ENCODE measurements at places on chromosomes 1 and 21.

GRCh38 chr1:168386949-168387586, 106.4 kb downstream of the TBX19 start:
- DNase-seq: peak; percentile 67

GRCh38 chr1:169326956-169327268, 40.7 kb downstream of the NME7 start:
- DNase-seq: no peak

DNA sequence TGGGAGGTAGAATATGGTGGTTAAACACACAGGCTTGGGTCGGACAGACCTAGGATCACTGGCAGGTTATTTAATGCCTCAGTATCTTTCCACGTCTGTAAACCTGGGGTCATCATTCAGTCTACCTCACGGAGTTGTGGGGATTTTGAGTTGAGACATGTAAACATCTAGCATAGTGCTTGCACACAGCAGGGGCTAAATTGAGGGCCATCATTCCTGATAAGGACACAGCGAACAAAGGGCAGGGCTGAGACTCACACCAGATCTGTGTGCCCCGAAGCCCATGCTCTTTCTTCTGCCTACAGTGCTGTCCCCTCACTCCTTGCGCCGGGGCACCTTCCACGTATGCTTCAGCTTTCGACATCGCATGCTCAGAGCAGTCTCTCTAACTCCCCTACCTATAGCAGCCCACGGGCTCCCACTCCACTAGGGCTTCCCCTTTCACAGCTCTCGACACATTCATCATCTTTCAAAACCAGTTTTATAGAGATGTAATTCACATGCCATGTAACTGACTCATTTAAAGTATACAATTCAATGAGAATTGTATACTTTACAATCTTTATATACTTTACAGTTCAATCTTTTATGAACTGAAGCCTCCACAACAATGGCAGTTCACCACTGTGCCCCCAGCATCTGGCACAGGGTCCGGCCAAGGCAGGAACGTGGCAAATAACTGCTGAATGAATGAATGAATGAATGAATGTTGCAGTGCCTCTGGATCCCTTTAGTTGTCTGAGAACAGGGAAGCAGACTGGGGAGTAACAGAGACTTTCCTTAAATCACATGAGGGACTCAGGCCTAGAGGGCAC, 48.0 kb downstream of the GPR161 start:
- no peak for DNase-seq

GRCh38 chr1:119186471-119186870, 46.0 kb upstream of the WARS2 start:
- no peak for DNase-seq

- DNase-seq: no peak
Observed at GRCh38 chr1:15023205-15023604, 130.3 kb upstream of the TMEM51 start.

GRCh38 chr1:119797162-119797561, 14.1 kb downstream of the REG4 start:
- no peak for DNase-seq

DNA sequence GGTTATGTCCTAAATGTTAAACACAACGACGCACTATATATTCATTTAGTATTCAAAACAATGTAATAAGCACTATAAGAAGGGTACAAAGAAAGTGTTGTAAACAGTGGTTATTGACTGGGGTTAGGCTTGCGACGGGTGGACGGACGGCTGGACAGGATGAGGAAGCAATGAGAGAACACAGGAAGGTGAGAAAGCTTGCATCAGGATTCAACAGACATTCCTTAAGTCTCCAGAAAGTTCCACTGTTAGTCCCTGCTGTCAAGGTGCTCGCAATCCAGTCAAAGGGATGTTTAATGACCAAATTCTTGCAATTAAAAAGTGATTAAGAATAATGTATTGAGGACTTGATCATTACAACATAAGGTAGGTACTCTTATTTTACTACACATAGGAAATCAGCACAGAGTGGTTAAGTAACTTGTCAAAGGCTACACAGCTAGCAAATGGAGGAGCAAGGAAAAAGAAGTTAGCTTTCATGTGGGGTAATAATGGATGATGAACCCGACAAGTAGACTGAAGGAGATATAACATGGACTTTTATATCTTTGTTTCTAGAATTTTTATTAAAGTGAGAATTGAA, 994 bp upstream of the ACBD6 start:
- peak; percentile 11 for DNase-seq

DNA sequence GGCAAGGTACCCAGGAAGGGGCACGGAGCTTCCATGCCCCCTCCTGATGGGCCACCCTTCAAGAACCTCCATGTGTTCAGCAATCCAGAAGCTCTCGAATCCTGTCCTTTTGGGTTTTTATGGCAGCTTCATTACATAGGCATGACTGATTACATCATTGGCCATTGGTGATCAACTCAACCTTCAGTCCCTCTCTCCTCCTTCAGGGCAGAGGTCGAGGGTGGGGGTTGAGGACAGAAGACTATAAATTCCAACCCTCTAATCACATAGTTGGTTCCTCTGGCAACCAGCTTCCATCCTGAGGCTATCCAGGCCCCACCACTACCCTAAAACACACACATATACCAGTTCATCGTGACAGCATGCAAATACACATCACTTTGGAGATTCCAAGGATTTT, 135.7 kb downstream of the ZNF281 start:
- no peak for DNase-seq

DNA sequence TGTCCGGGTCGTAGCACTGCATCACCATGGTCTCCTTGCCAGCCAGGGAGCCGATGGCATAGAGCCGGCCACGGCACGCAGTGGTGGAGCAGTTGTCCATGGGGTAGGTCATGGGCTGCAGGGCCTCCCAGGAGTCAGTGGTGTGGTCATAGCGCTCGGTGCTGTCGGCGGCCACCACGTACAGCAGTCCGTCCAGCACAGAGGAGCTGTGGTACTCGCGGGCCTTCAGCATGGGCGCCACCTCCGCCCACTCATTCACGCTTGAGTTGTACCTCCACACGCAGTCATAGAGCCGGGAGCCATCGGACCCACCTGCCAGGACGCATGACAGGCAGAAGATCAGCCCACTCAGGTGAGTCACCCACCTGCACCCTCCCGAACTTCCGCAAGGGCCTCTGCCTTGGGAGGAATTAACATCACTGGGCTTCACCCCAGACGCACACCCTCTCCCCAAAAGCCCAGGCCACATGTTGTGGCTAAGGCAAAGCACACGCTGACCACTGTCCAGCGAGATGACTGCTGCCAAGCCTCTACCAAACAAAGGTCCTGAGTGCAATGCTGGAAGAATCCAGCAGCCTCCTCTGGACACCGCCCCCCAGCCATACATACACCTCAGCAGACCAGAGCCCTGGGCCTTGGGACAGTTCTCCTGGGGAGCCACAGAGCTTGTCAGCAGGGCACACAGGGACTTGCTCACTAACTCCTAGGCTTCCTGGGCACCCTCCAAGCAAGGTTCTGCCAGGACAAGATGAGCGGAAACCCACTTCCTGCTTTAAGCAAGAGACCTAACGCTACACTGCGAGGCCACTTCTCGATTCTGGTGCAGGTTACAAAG, 3.3 kb downstream of the KLHL21 start:
- peak; percentile 57 for DNase-seq

DNA sequence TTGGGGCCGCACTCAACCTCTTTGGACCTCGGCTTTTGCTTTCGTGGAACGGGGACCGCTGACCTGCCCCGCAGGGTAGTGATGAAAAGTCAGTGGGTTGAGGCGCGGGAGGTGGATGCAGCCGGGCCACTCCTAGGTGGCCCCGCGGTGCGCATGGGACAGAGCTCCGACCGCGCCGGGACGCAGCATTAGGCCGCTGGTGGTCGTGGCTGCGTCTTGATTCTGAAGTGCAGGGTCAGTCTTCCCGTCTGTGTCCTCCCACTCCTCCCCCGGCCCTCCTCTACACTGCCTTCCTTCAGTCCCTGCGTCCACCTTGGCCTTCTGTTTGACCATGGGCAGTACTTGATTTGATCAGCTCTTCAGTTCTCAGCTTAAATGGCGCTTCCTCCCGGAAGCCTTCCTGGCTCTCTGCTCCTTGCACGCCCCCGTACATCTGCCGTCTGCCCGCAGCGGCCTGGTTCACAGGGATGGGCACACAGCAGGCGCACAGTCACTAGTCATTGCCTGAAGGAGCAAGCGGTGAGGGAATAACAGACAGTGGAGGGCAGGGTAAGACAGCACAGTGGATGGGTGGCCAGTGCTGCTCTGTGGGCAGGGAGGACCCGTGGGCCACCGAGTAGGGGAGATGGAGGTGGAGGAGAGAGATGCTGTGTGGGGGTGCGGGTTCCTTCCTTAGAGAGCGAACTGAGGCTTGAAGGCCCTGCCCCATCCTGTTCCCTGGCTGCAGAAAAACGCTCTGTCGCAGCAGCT, 633 bp downstream of the THEMIS2 start:
- peak; percentile 59 for DNase-seq

- DNase-seq: peak; percentile 2
Observed at GRCh38 chr1:5830771-5831599, 161.2 kb downstream of the NPHP4 start.

DNA sequence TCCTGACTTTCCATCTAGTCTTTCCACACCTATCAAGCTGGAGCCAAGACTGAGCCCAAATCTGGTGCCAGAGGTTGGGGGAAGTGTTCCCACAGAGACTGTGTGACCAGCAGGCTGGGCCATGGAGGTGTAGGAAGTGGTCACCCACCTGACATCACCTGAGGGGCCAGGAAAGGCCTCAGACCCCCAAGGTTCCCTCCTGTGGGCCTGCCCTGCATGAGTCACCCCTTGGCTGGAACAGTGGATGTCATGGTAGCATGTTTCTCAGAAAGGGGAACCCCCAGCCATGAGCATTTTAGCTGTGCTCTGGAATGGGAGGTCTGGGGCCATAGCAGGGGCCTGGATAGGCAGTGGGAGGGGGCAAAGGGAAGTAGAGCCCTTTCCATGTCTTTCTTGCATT, 5.7 kb upstream of the TNFRSF8 start:
- peak; percentile 58 for DNase-seq

DNA sequence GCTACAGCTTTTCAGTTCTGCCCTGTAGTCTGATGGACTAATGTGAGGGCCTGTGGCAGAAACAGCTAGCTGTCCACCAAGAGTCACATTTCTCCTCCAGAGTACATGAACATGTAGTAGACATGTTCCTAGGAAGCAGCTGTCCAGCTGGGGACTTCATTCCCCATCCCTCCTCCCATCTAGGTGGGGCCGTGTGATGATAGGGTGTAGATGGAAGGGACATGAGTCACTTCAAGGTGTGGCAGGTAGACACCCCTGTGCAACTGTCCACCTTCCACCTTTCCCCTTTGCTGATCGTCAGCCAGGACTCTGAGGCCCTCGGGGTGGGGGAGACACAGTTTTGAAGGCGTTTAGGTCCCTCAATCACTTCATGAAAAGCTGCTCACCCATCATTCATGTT, 3.6 kb upstream of the RD3 start:
- DNase-seq: no peak
